ENCODE measurements at places on chromosomes 5 and 9.

DNA sequence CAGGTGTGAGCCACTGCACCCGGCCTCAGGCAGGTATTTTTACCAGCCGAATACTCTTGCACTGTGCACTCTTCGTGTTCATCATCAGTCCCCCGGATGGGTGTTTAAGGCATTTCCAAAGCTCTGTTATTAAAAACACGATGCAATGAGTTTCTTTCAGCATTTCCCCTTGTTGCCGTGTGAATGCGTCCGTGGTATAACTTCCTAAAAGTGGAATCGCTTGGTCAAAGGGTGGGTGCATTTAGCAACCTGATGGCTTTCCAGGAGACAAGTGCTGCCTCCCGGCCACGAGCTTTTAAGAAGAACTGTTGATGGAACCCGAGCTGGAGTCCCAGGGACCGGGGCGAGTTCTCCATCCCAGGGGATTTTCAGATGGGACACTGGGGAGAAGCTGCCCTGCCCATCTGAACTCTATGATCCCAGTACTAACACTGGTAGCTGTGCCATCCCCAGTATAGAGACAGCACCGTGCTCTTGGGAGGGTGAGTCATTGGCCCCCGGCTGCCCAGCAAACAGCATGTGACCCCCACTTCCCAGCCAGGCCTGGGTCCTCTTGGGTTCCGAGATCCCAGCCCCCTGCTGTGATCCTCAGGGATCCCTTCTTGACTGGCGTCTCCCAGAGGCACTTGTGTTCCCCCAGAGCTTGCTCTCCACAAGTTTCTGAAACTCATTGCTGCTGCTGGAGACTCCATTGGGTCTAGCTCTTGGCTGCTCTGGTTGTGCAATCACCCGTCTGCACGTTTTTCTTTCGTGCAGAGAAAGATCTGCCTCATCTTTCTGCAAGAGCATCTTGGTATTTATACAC lies 169.5 kb upstream of the IER5L start:
- DNase-seq = no peak

DNA sequence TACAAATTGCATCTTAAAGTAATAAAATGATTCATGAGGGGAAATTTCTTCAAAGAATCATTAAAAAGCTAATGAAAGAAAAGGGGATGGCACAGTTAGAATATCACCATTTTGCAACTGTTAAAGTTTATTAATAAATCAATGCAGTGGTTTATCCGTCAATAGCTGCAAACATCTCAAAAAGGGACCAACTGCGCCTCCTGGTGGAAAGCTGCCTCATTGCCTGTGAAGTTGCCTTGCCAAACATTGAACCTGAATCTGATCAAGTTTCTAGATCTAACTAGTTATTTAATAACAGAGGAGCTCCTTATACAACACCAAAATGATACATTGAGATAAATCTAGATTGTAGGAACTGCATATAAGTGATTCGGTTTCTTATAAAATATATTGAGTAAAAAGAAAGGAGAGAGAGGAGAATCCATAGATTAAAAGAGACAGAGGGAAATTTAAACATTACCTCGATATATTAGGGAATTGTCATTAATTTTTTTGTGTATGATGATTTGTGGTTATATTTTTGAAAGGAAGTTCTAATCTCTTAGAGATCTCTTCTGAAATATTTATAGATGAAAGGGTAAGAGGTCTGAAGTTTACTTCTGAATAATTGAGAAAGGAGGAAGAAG lies 6.9 kb upstream of the NDUFB6 start:
- DNase-seq = peak; percentile 28

DNA sequence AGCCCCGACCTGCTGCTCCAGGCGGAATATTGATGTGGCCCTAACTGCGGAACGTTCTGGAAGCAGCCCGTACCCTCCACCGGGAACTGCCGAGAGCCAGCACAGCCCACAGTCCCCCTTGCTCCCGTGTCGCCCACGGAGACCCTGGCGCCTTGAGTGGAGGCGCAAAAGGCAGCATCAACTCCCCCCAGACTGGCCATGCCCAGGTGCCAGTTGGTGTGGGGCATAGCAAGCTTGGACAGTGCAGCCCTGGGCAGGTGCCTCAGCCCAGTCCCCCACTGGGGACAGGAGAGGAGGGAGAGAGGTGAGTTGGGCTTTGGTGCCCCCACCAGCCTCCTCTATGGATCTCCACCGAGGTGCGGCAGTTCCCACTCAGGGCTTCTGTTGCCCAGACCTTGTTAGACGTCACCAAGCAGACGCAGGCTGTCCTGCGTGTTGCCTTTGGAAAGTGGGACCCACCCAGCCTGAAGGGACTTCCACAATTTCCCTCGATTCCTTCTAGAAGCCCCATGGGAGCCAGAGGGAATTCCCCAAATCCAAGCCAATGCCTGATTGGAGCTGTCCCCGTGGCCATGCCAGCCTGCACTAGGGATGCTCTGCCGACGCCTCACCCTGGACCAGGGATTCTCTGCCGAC lies 19.8 kb upstream of the NRARP start:
- DNase-seq = no peak

GRCh38 chr5:157348049-157348400 lies 82.1 kb downstream of the CYFIP2 start:
- DNase-seq = no peak

DNA sequence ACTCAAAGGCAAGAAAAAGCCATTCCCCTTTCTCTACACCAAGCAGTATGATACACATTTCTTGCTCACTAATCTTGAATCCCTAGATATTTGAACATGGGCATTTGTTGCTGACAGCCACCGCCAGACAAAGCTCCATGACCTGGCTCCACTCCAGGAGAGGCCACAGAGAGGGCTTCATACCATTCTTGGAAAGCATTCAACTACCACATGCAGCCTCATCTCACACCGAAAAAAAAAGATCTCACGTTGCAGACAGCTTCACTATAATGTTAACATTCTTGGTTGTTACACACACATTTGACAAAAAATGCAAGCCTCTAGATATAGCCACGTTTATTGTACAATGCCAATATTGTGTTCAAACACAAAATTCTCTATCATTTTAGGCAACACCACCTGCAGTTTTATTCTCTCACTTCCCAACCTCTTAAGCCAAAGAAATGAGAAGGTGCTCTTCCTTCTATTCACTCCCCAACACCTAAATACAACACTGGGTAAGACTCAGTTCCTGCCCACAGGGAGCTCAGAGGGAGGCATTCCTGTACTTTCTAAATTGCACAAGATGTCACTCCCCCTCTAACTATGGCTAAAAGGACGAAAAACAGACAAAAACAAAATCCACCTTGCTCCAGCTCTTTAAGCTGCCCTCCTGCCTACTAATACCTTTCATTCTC lies 222.4 kb downstream of the TSSK1B start:
- no peak for DNase-seq

DNA sequence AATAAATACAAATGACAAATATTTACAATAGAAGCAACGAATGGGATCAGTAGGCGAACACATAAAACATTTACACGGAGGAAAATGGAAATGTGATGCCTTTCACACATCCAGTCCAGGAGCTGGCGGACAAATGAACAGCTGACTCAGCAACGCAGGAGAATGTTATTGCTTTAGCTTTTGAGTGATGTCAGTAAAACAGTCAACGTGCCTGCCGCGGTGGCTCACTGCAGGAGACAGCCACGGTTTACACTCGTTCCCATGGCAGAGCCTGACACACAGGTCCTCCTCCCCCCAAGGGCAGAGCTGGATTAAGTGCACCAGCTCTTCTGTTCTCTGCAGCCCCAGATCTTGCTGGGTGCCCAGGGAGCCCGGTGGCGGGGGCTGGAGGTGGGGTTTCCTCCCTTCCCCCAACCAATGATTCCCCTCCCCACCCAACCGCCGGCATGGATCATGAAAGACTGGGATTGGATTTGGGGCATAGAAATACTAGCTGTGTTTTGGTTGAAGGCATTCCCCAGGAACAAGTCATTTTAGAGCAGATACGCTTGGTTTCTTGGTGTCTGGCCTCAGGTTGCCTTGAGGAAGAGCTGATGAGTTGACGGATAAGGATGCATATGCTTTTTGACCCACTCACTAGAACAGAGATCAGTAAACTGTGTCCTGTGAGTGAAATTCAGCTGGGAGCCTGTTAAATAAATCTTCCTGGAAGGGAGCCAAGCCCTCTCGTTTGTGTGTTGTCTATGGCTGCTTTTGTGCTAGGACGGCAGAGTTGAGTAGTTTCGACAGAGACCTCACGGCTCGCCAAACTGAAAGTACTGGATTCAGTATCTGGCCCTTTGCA lies 12.5 kb downstream of the STC2 start:
- peak; percentile 72 for DNase-seq

DNA sequence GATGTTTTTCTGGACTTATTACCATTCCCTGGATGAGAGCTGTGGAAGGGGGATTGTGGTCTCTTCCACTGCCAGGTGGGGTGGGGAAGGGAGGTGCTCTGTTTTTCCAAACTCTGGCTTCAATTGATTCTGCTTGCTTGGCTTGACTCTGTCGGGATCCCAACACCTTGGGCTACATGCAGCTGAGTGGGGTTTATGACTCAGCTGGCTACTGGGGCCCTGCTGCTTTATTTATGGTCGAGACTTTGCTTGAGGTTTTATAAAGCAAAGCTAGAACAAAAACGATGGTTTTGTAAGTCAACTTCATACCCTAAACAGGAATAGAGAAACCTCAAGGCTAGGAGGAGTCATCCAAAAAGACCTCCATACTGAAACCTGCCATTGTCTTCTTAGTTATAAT lies 76.3 kb downstream of the AOPEP start:
- no peak for DNase-seq

DNA sequence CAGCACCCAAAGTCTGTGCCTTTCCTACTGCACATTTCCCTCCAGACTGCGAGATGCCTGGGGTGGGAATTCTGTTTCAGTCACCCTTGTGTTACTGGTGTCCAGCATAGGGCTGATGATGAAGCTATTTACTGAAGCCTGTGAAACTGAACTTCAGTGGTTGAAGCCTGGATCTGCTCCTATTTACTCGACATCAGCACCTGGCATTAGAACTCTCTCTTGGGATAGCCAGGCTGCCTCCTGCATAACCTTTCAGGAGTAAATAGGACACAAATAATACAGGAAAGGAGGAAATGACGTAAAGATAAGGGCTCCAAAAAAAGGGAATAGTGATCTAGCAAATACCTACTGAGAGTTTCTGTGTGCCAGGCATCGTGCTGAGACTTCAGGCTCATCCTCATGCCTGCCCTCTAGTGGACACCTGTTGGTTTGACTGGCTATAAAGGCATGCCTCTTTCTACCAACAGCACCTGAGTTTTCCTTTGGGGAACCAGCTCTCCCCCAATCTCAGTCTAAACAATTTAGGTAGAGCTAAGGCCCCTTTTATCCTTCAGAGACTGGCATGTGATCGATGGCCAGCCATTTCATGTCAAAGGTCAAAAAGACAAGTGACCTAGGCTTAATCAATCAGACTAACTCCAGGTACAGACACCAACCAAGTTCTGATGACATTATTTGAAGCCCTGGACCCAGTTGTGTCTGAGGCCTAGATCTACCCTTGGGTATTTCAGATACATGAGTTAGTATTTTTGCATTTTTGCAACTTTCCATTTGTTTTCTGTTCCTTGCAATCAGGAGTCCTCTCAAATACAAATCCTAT lies 192.1 kb upstream of the TRIM32 start:
- DNase-seq = no peak

Measured in stromal cell of bone marrow (primary cell).